ENCODE measurements at places on chromosomes 2 and 18.

DNA sequence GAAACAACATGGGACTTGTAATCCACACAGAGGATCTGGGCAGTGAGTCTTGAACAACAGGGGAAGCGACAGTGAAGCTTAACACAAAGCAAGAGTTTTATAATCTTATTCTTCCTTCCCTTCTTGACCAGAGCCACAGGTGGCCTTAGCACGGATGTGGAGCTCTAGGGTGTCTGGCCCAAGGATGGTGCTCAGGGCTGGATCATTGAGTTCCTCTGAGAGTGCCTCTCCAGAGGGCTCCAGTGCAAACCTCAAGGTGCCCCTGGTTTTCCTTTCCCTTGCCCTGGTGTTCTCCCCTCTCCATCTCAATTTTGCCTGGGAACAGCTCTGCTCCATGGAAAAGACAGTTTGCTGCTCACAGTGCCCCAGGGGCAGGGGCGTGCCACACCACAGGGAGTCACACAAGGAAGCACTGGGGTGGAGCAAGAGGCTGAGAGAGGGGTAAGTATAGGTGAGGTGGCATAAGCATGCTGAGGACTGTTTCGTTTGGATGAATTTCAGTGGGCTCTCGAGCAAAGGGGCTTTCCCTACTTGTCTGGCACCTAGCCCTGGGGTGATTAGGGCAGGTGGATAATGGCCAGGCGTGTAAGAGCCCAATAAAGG, 88.6 kb upstream of the B3GNT7 start:
- no peak for DNase-seq

GRCh38 chr2:104344985-104345384, 508.9 kb upstream of the POU3F3 start:
- DNase-seq = no peak

DNA sequence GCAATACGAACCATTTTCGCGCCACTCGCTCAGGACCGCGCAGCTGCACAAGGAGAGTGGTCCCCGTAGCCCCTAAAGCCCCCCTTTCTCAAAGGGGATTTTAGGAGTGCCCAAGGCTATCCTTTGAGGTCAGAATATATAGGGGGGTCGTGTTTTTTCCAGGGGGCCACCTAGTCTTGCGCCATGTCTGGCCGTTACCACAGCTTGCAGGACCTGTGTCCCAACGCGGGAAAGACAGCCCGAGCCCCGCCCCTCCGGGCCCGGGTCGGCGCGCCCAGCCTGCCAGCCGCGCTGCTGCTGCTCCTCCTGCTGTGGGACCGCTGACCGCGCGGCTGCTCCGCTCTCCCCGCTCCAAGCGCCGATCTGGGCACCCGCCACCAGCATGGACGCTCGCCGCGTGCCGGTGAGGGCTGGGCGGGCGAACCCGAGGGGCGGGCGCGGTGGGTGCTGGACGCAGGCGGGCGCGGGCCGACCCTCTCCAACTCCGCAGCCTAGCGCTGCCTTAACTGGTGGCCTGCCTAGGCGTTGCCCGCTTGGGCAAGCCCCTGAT, at the start of gene CDCA7:
CDCA7 (plus strand) TSS at position 291 of the 550 bp plus-strand sequence; CDS start at position 383, 92 bp downstream.
- DNase-seq = peak; percentile 80

- DNase-seq = peak; percentile 42
Measured at GRCh38 chr2:152490686-152491455, 155.9 kb downstream of the FMNL2 start.

GRCh38 chr2:181628590-181629585, 28.0 kb downstream of the CERKL start:
- no peak for DNase-seq

- no peak for DNase-seq
Measured at GRCh38 chr2:148924514-148925178, 49.6 kb downstream of the KIF5C start.

DNA sequence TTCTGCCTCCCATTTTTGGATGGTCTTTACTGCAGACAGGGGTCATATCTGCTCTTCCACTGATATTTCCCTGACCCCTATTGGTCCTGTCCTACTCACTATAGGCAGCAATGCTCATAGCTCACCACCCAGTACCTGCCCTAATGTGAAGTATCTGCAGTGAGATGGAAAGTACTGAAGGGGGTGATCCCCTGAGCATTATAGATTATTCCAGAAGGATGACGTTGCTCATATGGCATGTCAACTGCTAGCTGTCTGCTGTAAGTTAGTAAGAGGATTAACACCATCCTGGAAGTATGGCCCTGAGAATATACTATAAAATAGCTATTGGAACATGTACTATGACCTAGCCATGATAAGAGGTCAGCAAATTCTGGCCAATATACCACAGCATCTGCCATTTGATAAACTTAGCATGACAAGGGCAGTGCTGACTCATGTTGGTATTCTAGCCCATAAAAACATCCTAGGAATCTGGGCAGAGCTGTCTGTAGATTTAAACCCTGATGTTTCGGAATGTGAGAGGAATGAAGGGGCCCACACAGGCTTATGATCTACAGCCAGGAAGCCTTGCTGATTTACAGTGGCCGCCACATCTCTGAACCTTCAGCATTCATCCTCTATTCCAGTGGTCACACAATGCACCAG, 451.4 kb downstream of the TNS1 start:
- DNase-seq = no peak

GRCh38 chr18:80171054-80171872, 62.2 kb downstream of the ADNP2 start:
- peak; percentile 12 for DNase-seq

- no peak for DNase-seq
Measured at GRCh38 chr2:103808814-103809213, 1045.1 kb upstream of the POU3F3 start.

DNA sequence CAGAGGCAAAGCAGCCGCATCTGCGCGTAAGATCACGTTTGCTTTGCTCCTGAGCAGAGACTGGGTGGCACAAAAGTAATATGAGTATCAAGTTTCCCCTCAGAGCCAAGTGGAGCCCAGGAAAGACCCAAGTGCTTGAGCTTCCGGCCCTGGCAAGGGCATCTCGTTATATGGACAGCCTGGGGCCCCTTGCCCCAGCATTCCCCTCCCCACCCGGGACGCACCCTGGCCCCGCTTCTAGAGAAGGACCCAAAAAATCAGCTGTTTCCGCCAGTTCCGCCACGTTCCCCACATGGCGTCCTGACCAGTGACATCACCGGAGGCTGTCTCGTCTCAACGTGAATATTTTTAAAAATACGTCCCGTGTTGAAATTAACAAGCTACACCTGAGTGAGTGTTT, 135.1 kb downstream of the NFATC1 start:
- no peak for DNase-seq

DNA sequence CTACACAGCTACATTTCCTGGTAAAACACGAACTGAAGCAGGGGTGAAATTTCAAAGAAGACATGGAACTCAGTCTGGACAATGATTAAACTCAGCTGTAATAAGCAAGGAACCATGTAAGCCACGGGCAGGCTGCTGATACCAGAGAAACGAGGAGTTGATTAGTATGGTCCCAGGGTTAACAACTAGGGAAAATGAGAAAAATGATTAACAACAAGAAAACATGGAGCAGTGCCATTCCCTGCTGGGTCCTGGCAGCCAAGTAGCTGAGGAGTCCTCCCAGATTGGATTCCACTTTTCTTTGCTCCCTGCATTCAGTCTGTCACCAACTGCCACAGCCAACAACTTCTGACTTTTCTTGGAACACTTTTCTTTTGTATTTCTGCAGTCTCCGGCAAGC, 517.0 kb upstream of the KLHL29 start:
- no peak for DNase-seq

GRCh38 chr18:49922228-49922627, 108.9 kb upstream of the ACAA2 start:
- DNase-seq = no peak

- DNase-seq = no peak
Measured at GRCh38 chr2:229300790-229301189, 29.7 kb upstream of the PID1 start.

GRCh38 chr18:48161911-48162698, 231.6 kb upstream of the SMAD2 start:
- no peak for DNase-seq

DNA sequence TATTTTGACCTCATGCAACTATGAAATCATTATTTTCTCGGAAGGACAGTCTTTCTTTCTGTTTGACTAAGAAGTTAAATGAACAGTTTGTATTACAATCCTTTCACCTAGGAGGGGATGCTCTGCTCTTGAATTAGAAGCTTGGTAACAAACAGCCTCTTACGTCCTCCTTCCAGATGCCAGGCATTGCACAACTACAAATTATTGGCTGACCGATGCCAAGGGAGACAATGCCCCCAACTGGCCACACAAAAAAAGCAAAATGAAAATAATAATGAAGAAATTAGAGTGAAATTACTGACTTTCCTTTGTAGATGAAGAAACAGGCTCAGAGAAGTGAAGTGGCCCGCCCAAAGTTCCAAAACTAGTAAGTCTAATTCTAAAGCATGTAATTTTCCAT, 177.9 kb downstream of the CYRIA start:
- peak; percentile 46 for DNase-seq

DNA sequence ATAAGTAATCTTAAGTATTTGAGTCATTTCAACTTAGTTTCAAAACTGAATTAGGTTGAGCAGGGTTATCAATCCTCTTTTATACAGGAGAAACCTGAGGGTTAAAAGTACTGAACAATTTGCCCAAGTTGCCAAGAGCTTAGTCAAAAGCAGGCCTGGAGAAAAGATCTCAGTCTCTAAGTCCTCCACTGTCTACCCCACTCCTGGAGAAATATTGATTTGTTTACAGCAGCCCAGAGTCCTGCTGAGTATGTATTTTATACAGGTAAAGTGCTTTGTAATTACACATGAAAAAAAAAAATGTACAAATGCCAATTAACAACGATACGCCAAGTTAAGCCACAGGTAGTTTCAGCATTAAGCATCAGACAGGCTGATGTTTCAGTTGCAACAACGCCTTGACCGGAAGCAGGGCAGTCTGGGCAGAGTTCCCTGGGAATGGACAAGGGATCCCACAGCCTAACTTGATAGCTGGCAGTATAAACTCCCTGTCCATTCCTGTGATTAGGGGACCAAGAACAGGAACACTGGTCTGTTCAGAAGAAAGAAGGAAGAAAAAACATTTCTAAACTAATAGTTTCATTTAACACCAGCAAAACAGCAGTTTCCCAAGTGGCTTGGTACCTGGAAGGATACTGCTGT, 132.9 kb downstream of the MYO5B start:
- no peak for DNase-seq

GRCh38 chr2:31270822-31271231, 36.9 kb downstream of the EHD3 start:
- DNase-seq = no peak

DNA sequence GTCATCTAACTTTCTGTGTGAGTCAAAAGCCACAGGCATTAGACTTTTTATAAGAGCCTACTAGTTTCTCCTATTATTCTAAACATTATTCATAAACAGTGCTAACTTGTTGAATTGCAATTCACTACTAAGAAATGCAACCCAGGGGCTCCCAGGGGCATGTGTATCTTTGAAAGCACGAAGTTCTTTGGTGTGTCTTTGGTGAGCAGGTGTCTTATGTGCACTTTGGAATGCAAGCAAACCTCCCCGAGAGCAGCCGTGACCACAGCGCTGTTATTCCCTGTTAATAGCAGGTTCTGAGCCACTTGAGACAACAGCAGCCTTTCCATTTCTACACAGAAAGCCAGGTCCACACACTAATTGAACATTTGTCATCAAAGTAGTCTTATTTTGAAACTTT, 123.5 kb downstream of the PRKRA start:
- no peak for DNase-seq

GRCh38 chr2:199309973-199310372, 147.8 kb downstream of the SATB2 start:
- DNase-seq = no peak

DNA sequence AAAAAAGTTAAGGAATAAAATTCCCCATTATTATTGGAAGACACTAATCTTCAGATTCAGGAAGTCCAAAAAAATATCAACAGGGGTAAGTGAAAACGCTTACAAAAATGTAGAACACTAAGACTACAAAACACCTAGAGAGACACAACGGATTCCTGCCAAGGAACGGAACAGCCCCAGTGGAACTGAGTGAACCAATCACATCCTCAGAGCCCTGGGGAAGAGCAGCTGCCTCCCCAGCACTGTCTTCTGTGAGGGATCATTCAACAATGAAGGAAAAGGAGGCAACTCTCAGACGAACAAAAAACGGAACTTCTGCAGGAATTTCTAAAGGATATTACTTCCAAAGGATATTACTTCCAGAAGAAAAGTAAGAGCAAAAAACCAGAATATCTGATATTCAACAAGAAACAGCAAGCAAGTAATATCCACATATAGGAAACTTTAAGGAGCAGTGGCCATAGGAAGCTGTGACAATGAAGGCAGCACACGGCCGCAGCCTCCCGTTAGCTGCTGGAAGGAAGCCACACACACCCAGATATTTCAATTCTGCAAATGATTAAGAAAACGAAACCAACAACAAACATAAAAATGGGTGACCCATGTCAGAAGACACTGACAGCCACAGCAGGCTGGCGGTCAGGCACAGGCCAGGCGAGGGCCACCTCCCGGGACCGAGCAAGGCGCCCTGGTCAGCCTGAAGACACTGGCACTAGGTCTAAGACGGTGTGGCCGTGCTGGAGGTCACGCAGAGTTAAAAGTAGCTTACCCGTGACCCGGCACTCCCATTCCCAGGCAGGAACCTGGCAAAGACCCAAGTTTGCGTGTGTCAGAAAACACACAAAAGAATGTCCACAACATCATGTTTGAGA, 81.8 kb downstream of the HDAC4 start:
- peak; percentile 78 for DNase-seq

DNA sequence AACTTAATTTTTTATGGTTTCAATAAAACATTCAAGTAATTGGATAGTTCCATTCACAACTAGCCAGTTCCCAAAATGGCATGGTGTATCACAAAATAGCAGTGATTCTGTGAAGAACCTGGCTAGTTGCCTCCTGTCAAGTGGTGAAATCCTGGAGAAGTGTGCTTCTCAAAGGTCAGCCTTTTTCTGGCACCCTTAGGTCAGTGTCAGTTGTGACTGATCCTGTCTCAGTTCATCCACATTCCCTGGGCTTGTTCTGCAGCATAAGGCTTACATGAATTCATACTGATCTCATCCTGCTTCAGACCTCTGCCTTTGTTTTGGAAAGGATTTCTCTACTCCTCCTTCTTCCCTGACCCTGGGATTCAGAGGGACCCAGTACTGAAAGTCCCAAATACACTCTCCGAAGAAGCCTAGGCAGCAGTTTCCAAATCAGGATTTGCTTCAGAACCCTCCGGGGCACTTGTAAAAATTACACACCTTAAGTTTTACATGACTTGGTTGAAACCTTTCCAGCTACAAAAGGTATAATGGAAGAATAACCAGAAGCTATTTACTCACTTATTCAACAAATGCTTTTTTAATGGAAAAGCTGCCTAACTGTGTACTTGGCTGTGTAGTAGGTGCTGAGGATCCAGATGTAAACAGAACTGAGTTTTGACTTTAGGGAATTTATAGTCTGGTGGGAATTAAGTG, 11.0 kb downstream of the MAP3K20 start:
- no peak for DNase-seq

- DNase-seq = no peak
Measured at GRCh38 chr2:148999451-148999921, 39.0 kb upstream of the LYPD6B start.
